Esophagus squamous epithelium (tissue), 5 donors: ENCODE measurements at places on chromosomes 16 and 17. TPM values are rescaled to one million over a fixed set of nuclear protein-coding genes. Genes with fewer than 3 reads are reported as not detected.

- no peak for DNase-seq
These were observed 52.6 kb downstream of the CCDC57 start for GRCh38 chr17:82160075-82160474.

The NPIPA3 gene
- total RNA-seq, result 0.79 TPM

DNA sequence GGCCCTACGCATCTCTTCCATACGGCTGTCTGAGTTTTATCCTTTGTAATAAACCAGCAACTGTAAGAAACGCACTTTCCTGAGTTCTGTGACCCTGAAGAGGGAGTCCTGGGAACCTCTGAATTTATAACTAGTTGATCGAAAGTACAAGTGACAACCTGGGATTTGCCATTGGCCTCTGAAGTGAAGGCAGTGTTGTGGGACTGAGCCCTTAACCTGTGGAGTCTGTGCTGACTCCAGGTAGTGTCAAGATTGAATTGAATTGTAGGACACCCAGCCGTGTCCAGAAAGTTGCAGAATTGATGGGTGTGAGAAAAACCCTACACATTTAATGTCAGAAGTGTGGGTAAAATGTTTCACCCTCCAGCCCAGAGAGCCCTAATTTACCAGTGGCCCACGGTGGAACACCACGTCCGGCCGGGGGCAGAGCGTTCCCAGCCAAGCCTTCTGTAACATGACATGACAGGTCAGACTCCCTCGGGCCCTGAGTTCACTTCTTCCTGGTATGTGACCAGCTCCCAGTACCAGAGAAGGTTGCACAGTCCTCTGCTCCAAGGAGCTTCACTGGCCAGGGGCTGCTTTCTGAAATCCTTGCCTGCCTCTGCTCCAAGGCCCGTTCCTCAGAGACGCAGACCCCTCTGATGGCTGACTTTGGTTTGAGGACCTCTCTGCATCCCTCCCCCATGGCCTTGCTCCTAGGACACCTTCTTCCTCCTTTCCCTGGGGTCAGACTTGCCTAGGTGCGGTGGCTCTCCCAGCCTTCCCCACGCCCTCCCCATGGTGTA is 1.5 kb downstream of the GAA start:
- DNase-seq, result no peak

The KRTAP1-5 gene
- not detected for total RNA-seq

The OR1F1 gene
- not detected for total RNA-seq

- DNase-seq, result no peak
These were observed 165.4 kb downstream of the AIPL1 start for GRCh38 chr17:6269478-6269877.

GRCh38 chr16:1494711-1495110 is 1.6 kb downstream of the TELO2 start:
- DNase-seq, result no peak

The PRAC2 gene
- not detected for total RNA-seq

DNA sequence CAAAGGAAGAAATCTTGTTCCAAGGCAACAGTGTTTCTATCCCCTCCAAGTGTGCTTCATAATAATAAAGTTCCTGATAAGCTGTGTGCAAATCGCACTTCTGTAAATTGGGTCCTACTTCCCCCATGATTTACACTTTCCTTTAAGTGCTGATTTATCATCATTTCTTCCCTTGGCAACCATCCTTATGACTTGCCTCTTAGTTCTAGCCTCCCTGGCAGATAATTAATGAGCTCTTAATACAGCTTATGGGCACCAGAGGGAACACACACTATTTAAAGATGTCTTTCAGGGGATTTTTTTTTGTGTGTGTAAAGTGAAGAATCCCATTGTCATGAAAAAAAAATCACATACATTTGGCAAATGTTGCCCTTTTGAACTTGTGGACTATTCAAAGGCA is 101.6 kb upstream of the MPHOSPH6 start:
- no peak for DNase-seq

DNA sequence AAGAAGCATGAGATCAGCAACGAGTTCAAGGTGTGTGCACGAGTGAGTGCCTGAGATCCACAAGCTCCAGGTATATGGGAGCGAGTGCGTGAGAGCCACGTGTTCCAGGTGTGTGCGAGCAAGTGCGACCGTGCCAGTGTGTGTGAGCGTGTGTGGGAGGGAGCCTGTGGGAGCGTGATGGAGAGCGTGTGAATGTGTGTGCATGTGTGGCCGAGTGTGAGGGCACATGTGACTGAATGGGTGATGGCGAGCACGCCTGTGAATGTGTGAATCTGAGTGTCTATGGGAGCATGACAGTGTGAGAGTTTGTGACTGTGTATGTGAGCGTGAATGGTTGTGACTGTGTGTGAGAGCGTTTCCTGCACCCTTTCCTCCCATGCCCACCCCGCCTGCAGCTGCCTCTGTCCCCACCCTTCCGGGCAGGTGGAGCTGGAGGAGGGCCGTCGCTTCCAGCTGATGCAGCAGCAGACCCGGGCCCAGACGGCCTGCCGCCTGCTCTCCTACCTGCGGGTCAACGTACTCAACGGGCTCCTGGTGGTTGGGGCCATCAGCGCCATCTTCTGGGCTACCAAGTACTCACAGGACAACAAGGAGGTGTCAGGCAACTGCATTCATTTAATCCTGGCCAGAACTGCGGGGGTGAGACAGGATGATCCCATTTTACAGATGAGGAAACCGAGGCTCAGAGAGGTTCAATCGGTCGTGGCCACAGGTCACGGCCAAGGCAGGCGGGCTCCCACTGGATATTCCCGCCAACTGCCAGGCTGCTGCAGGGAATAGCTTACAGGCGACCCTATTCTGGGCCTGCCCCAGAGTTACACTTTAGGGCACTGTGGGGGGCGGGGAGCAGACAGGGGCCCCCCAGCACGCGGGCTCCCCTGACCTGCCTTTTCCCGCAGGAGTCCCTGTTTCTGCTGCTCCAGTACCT is 3.7 kb downstream of the TMC8 start:
- DNase-seq, result no peak
